Activated T-cell treated with anti-CD3 and anti-CD28 coated beads for 4 hours (primary cell): ENCODE measurements at places on chromosomes 13 and 19.
A peak's percentile ranks its signal among the peaks of the same experiment; 100 is the strongest.

- DNase-seq = no peak
Observed at GRCh38 chr19:28010656-28011055, 1202.3 kb downstream of the UQCRFS1 start.

DNA sequence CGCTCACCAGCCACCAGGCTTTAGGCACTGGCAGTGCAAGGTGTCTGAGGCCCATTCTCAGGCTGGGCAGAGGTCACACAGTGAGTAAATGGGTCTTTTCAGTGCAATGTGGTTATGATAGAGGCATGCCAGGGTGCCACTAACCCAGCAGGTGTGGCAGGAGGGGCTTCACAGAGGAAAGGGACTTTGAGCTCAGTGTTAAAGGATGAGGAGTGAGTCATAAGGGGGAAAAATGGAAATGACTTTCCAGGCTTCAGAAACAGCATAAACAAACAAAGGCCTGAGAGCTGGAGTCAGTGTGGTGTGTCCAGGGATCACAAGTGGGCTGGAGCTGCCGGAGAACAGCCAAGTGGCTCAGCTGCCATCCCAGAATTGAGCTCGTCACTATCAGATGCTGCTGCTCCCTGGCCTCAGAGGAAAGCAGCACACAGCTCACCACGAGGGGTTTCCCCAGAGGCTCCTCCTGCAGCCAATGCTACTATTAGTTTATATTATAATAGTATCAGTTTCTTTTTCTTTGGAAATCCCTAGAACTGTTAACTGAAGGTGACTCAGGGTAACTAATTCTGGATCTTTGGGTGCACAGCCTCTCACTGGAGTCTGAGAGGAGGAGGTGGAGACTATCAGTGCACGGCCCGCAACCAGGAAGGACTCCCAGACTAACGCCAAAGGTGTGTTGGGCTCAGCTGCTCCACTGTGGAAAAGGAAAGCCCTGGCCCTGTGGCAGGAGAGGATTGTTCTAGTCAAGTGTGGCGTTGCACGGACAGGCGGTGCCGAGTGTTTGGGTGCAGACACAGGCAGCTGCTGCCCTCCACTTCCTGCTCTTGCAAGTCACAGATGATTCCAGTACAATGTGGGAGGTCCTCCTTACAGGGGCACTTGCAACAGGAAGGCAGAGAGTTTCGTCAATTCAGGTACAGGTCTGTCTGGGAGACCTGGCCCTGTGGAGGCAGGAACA lies 39.5 kb downstream of the DHRS12 start:
- DNase-seq = peak; percentile 49

DNA sequence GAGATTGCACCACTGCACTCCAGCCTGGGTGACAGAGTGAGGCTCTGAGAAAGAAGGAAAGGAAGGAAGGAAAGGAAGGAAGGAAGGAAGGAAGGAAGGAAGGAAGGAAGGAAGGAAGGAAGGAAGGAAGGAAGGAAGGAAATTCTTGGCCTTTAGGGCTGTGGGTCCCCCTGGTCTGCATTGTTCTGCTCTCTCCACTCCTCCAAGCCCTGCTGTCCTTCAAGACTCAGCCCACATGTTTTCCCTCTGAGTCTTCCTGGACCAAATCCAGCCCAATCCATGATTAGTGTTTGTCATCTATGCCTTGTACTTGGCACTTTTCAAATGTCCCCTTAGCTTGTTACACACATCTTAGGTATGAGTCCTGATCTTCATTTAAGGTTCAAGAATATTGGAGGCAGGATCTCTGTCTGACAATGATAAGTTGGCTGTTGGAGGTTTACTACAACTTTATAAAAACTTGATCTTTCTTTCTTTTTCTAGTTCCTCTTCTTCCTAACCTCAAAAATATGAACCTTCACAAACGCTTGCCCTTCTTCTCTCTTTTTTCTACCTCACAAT lies 48.8 kb upstream of the INTS6 start:
- DNase-seq = no peak

DNA sequence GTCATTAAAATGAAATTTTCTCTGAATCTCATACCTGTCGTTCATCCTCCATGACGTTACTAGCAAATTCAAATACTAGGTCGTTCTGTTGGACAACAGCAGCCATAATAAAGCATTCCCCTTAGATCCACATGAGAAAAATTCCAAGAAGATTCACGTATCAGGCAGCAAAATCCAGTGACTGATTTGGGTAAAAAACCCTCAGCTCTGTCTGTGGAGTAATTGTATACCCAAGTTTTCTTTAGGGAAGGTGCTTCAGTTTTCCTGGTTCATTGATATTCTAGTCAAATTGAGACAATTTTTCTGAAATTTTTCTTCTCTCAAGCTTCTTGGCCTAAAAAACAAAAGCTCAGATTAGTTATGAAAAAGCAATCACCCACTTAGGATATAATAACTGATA lies 37.2 kb downstream of the ELF1 start:
- DNase-seq = no peak

- DNase-seq = no peak
Observed at GRCh38 chr19:44367024-44367423, 10.5 kb upstream of the ZNF112 start.

DNA sequence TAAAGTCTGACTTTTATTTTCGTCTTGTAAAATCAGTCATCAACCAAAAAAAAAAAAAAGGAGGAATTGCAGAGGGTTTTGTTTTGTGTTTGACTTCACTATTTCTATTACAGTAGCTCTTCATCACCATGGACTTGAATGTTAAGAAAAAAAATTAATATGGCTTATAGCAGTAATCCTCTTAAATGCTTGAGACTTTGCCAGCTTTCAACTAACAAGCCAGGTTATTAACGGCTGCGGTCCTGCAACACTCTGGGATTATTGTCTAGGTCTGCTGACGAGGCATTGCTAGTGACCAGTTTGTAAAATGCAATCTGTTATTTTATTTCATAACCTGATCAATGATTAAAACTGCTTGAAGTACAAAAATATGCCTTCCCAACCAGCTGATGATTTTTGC lies 647.2 kb upstream of the KLHL1 start:
- DNase-seq = no peak

DNA sequence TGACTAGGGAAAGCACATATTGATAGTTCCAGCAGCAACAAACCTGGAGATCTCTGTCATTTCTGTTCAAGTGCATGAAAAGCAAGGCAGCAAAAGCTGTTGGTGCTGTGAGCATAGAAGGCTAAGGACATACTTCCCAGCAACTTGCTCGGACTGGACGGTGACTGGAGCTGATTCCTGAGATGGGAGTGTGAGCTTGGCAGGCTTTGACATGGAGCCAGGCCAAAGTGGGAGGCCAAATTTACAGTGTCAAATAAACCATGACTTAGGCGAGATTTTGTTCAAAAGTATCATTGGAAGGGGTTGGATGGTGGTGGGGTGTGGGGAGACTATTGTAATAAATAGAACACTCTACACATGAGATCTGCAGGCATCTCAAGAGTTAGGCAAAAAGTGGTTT lies 5.9 kb upstream of the ARGLU1 start:
- DNase-seq = no peak
